Psoas muscle (tissue), 8 donors: ENCODE measurements at places on chromosomes 7 and 10. TPM values are rescaled to one million over a fixed set of nuclear protein-coding genes. Genes with fewer than 3 reads are reported as not detected.

LRRD1 gene
- not detected for polyA plus RNA-seq

GRCh38 chr10:80186364-80187012 is 18.8 kb downstream of the ANXA11 start:
- peak; percentile 76 for DNase-seq

GRCh38 chr7:36970551-36971514 is 246.5 kb upstream of the AOAH start:
- no peak for DNase-seq

DNA sequence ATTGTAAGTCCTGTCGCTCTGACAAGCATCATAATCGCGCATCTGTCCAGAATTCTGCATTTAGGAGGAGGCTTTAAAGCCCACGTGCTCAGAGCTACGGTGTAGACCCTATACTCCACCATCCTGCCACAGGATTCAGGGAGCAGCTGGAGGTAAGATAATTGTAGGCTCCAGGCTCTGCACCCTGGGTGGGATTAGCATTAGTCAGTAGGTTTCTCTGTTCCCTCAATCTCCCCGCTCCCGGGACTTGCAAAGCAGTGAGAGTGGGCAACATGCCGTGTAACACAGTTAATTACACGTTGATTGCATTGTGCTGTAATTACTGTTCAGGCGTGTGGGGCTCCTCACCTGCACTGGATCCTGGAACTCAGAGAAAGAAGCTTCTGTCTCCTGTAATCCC is 89.3 kb upstream of the CUX1 start:
- no peak for DNase-seq

DNA sequence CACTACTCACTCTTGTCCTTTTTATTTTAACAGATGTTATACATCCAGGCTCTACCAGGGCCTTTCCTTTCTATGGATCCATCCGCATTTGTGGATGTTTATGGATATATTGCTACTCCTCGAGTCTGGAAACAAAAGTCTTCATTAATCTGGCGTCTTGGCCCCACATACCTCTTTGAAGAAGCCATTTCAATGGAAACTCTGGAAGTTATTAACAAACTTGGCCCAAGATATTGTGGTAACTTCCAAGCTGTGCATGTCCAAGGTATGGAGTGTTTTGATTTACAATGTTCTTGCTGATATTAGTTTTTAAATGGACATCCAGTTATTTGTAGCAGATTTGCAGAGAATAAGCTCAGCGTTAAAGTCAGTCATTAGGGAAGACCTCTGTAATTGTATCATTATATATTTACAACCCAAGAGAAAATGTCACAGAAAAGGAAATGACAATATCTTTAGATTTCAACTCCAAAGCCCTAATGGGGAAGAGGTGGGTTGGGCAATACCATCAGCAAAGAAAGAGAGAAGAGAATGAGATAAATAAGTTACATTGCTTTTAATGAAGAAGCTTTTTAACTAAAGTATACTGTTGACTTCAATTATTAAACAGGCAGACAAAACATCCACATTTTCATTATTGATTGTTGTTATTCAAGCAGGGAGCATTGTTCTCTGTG is 102.1 kb downstream of the WDFY4 start:
- DNase-seq, result no peak

- DNase-seq, result no peak
Measured at GRCh38 chr7:122626785-122627184, 72.1 kb downstream of the RNF133 start.
